ENCODE measurements at places on chromosomes 2 and 18.

GRCh38 chr2:201344663-201345366, 12.3 kb downstream of the FLACC1 start:
- no peak for DNase-seq

DNA sequence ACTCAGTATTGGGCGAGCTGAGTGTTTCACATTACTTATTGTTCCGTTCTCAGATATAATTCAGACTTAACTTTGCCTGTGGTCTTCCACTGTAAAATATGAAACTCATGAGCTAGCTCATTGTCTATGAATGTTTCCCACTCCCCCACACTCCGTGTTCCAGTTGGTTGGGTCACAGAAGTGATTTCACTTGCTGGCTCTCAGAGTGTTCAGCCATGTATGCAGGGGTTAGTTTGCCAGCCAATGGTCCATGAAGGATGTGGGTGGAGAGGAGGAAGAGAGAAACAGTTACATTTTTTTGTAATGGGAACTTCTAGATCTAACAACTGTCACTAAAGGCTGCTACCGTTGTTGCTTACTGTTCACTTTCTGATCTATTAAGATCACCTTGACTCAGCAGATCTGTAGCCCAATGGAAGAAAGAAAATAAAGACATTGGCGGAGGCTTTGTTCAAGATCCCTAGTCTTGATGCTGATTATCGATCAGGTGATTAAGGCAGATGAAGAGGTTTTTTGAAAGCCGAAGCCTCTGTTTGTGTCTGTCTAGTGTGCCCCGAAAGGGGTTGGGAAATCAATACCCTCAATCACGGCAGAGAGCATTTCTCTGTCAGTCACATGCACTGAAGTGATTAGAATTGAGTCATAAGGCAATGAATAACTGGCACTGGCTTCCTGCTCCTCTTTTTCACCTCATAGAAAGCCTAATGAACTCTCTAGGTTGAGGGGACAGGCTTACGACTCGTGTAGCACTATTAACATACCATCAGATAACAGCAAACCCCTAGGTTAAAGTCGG, 279.7 kb upstream of the FIGN start:
- DNase-seq = no peak

GRCh38 chr2:237254369-237254861, 159.5 kb downstream of the COL6A3 start:
- DNase-seq = no peak

DNA sequence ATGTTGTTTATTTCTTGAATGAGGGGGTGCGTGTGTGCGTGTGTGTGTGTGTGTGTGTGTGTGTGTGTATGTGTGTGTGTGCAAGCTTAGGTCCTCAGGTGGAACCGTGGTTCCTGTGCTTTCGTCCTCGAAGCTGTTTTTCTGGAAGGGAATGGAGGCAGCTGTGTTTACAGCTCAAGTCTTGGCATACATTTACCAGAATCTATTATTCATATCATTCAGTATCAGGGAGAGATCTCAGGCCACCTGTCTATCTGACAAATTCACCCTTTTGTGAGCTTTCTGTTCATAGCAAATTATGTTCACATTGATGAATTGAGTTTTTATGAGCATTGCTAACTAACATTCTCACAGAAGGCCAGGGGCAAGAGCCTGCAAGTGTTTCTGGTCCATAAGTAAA, 550.4 kb downstream of the ARHGAP15 start:
- no peak for DNase-seq

DNA sequence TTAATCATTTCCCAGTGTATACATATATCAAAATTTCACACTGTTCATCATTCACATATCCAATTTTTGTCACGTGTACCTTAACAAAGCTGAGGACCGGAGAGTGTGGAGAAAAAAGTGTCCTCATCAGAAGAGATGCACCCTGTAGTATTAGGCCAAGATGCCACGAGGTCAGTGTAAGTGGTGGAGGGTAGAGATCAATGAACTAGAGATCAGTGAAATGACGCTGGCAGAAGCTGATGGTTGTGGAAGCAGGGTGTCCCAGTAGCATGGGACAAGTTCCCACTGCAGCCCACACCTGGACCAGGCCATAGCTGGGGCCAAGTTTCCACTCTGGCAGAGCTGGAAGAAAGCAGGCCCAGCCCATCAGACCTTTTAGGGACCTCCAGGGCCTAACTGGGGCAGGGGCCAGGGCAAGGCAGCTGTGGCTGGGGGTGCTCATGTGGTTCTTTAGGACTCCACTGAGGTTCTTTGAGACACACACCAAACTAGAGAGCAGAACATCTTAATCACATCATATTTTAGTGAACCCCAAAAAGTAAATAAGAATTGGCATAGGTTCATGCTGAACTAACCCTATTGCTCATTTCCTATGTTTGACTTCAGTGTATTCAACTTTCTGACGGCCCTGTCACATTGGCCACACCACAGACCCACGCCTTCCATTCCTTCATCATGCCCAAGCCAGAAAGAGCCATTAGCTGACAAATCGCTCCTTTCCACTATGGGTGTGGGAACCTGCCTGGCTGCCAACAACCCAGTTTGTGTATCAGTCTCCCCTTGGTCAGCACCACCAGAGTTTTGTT, 21.6 kb upstream of the GPR55 start:
- DNase-seq = no peak

DNA sequence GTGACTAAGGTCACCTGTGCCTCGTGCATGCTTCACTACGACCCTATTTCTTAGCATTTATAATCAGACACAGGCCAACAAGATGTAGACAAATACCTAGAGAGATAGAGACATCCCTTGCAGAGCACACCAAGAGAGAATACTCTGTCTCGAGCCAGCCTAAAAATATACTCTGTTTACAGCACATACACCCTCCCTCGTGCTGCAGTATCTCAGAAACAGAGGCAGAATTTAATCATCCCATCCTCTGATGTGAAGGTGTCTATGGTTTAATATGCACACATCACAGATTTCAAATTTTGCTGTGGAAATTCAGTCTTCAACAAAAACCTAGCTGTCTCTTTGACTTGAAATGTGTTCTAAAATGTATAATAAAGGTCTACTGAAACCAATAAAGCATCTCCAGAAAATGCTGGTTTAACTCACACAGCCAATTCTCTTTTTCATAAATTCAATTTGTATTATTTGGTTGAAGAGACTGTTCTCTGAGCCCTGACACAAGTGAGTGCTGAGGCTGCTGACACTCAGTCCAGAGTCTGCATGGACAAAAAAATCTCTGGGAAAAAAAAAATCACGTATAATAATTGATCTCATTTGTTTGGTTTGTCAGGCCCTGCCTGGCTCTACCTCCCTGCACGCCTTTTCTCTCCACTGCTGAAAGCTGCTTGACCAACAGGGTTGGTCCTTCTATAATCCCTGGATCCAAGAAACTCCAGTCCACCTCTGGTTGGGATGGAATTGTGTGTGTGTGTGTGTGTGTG, 142.0 kb upstream of the FSHR start:
- DNase-seq = no peak

GRCh38 chr18:74499633-74500032, 3.5 kb downstream of the CNDP2 start:
- peak; percentile 27 for DNase-seq

Measured in T-cell (primary cell).